Activated naive CD8-positive, alpha-beta T cell treated with anti-CD3 and anti-CD28 coated beads for 36 hours (primary cell): ENCODE measurements at places on chromosomes 5 and 9.

DNA sequence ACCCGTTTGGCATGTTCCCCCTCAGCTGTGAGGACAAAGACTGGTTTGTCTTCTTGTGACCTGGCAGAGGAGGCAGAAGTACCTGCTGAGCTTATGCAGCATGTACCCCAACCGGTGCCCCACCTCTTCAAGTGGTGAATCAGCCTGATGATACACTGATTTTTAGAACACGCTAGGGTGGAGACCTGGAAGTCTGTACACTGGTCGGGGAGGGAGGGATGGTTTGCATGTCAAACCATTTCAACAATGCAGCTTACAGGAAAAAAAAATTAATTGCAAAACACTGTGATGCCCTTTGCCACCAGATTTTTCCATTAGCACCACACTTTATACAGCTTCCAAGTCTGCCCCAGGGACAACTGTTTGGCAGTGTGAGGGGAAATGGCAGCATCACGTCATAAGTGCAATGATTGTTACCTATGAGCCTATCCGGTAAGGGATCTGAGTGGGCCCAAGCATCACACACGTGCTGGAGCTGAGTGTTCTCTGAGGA lies 155.1 kb upstream of the DMRT1 start:
- no peak for DNase-seq

DNA sequence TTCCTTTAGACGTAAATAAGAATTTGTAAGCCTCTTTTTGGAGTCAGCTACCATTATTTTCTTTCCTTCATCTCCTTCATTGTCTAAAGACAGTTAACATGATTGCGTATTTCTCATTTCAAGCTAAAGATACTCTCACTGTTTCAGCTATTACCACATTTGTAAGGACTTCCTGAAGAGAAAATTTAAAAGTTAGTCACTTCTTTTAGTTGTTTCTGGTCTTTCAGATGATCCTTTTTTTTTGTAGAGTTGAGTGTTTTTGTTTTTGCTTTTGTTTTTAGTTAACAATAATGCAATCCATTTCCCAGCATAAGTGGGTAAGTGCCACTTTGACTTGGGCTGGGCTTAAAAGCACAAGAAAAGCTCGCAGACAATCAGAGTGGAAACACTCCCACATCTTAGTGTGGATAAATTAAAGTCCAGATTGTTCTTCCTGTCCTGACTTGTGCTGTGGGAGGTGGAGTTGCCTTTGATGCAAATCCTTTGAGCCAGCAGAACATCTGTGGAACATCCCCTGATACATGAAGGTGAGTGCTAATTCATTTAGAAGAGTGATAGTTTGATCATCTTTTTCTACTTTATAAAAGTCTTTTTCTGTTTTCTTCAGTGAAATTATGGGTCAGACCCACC lies 2.0 kb downstream of the IL31RA start:
- no peak for DNase-seq

GRCh38 chr5:148843510-148844318 lies 17.3 kb downstream of the ADRB2 start:
- DNase-seq: no peak

DNA sequence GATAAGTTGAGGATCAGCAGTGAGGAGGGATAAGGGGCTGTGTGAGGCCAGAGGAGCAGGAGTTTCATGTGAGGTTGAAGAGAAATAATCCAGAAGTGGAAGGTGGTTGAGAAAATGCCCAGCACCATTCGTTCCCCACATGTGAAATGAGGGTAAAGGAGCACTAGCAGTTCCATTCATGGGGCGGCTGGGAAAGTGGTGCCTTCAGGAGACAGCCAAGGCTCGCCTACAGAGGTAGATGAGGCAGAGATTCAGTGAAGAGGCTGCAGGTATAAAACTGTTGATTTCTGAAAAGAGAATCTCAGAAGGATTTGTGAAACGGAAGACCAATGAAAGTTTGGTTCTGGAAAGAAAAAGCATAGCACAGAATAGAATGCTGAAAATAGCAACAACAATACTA lies 272.6 kb downstream of the MSX2 start:
- no peak for DNase-seq

- no peak for DNase-seq
Observed at GRCh38 chr5:100423330-100423729, 111.8 kb upstream of the FAM174A start.

DNA sequence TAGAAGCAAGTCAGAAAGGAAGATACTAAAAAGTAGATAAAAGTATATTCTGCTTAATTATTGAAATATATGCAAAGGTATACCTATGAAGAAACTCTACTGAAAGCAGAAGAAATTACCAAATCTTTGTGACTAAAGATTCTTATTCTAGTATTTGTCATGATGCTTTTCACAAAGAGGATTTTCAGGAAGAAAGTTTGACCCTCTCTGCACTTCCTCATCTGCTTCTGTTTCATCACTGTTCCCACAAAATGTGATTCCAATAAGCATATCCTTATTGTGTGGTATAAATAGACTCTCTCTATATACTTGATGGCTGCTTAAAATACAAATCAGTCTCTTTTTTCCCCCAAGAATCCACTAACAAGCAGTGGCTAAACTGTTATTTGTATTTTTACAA lies 2139.6 kb upstream of the ACO1 start:
- no peak for DNase-seq

- no peak for DNase-seq
Observed at GRCh38 chr9:4079346-4079745, 220.5 kb downstream of the GLIS3 start.

DNA sequence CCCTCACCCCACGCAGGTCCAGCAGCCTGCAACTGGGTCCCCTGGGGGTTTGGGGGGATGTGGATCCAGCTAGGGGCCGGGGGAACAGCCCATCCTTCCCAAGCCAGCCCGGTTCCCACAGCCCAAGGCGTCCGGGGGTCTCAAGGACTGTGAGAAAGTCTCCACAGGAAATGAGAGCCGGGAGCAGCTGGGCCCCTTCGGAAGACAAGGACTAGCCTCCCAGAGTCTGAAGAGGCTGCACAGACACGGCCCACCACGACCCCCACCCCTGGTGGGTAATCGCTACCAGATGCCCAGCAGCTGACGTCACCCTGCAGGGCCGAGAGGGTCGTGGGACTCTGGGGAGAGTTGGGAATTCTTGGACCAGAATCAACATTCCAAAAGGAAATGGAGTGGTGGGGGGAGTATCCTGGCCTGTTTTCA lies 10.5 kb downstream of the SH2D3C start:
- no peak for DNase-seq

DNA sequence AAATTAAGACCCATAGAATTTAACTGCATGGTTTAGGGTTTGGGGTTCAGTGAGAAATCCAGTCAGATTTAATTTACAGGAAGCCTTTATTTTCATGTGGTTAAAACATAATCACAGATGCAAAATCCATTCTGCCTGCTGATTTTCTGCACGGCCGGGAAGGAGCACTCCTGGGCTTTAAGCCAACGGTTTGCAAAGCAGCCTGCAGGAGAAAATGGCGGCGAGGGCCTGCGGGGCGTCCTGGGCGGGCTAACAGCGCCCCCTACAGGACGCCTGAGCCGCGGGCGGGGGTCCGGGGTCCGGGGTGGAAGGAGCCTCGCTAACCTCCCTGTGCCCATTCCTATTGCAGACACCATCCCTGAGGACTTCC lies 47.6 kb downstream of the THBS4 start:
- peak; percentile 61 for DNase-seq

DNA sequence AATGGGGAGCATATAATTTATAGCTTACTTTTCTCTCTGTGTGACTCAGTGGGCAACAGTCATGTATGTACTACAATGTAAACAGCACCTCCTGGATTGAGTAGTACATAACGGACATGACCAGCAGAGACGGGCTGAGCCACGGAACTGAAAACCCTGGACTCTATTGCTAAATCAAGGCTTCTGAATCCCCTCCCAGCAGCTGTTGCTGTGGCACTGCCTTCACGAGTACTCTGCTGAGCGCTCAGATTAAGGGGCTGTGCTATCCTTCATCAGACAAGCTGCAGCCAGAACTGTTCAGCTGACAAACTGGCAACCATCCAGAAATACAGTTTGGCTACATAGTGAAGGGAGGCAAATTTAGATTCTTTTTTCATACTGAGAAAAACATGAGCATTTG lies 131.3 kb upstream of the CCDC180 start:
- no peak for DNase-seq

DNA sequence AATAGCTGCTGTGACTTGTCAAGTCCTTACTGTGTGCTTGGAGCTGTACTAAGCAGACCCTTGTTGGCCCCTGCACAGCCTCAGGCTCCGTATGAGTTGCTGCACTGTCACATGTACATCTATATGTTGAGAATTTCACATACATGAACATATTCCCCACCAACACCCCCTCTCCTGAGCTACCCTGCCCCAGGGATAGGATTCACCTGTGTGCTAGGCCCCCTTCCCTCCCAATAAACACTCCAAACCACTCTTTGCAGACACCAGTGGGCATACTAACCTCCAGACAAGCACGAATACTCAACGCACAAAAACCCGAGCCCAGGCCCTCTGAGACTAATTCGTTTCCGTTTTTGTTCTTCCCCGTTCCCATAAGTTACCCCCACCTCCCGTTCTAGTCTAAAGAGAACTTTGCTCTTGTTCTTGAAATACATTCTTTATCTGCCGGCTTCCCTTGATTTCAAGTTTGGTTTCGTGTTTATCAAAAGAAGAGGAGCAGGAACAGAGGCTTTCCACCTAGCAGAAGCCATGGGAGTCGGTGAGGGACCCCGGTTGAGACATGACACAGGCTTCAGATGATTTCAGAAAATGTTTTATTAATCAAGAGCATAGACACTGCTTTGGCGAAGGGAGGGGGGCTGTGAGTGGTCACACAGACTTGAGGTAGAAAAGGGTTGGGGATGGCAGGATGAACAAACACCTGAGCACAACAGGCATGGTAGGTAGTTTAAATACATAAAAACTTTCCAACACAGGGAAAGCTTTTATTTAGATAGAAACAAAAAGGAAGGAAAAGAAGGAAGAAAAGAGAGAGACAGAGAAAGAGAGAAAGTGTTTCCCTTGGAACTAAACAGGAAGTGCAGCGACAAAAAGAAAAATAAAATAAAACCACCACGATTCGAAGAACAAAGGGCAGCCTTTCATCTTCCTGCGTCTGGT lies 3.4 kb downstream of the HAND1 start:
- no peak for DNase-seq

GRCh38 chr9:37602817-37603216 lies 10.4 kb upstream of the TOMM5 start:
- DNase-seq: no peak

- DNase-seq: no peak
Observed at GRCh38 chr5:40121236-40121635, 558.5 kb upstream of the PTGER4 start.

DNA sequence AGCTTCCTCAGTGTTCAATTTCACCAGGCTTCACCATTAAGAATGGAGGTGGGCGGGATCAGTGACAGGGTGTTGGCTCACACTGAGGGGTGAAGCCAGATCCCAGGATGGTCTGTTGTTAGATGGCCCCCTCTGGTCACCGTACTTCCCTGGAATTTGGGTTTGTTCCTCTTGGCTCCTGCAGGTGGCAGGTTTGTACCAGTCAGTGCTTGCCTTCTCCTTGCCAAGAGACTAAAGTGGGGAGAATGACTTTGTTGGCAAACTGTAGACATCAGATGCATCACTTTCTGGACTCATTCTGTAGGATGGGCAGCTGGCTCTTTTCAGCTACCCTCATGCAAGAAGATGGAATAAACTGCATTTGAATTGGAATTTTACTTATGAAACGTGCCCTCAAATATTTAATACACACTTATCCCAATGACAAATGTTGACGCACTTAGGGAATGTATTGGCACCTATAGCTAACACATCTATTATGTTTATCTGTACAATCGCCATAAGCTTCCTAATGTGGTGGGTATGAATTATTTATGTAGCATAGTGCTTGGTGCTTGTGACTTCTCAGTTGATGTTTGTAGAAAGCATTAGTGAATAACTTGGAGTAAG lies 31.4 kb upstream of the ANKRD55 start:
- no peak for DNase-seq

GRCh38 chr9:126222363-126222834 lies 104.2 kb upstream of the MVB12B start:
- no peak for DNase-seq

DNA sequence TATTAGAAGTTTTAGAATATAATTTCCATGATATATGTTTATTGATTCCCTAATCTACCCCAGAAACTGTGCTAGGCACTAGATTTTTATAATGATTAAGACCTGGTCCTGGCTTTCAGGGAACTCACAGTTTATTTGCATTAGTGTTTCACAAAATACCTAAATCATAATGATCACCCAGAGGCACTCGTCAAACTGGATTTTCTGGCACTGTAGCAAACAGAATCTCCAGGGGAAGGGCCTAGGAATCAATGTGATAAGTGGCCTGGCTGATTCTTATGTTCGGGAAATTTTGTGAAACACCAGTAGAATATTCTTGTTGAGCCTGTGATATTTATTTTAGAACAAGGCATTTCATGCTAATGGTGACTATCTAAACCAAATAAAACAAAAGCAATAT lies 37.4 kb upstream of the SRP19 start:
- no peak for DNase-seq

DNA sequence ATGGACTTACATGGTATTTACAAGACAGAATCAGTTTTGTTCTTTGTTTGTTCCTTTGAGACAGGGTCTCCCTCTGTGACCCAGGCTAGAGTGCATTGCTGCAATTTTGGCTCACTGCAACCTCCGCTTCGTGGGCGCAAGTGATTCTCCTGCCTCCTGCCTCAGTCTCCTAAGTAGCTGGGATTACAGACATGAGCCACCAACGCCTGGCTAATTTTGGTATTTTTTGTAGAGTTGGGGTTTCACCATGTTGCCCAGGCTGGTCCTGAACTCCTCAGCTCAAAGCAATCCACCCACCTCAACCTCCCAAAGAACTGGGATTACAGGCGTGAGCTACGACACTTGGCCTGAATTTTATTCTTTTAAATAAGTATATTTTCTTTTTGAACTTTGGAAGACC lies 27.6 kb downstream of the RAB24 start:
- no peak for DNase-seq

DNA sequence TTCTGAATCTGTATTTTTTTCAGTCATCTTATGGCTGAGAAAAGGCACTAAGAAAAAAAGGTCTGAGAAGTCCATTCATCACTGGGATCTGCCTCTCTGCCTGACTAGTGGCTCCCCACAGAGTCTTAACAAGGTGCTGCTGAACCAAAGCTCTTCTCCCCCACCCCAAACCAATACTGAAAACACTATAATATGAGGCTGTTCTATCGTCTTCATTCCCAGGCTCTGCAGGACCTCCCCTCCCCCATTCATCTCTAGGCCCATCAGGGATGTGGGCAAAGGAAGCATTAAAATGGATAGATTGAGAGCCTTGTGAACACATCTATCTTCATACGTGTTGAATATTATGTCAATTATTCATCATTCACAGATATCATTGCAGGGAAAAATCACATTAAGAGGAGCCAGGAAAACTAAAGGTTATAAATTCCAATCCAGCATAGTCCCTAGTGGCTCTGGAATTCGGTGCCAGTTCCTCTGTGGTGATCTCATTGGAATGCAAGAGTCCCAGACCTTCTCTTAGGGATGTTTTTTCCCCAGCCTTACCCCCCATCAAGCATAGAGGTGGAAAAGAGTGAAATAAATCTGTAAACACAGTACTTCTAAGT lies 44.3 kb upstream of the GPR151 start:
- no peak for DNase-seq
